ENCODE measurements at places on chromosomes 4 and X.

DNA sequence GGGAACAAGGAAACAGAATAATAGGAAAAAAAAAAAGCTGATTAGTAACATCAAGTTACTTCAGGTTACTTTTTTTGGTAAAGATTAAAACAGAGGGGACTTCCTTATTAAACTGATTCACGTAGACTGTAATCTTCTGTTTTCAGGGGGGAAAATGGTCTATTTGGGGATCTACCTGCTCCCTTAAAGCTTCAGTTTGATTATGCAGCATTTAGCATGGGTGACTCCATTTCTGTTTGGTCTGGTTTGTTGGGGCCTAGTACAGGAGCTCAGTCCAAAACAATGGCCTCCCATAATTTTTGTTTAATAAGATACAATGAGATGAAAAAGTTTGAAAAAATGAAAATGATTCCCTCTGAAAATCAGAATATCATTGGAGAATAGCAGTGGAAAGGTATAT lies 34.6 kb downstream of the TEC start:
- DNase-seq, result no peak

DNA sequence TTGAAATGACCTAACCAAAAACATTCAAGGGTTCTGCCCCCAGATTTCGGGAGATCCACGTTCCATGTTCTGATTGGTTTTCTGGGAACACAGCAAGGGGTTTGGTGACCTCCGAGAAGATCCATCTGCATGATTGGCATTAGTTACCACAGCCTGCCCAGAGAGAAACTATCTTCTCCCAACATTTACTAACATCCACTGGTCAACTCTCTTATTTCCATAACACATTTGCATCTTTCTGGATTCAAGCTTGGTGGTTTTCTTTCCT lies 15.6 kb downstream of the SHOX start:
- no peak for DNase-seq

DNA sequence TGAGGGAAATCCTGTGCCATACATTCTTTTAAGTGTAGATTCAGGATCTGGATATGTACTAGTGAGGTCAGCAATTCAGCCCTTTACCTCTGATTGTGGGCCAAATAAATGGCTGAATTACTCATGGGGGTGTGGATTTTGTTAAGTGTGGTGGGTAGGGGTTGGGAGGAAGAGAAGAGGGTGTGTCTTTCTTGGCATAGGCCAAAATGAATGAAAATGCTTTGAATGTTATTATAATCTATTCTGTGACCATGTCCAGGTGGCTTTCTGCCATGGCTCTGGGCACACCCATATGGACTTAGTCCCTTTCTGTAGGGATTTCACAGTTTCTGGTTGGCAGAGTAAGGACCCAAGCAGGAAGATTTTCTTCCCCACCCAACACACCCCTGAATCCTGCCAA lies 244.3 kb downstream of the CBR4 start:
- peak; percentile 35 for DNase-seq

GRCh38 chr4:162706051-162706450 lies 460.6 kb downstream of the NAF1 start:
- no peak for DNase-seq

GRCh38 chr4:147049946-147050345 lies 104.3 kb upstream of the TTC29 start:
- no peak for DNase-seq

- DNase-seq, result no peak
These were observed 57.6 kb downstream of the N4BP2 start for GRCh38 chr4:40114206-40114605.

DNA sequence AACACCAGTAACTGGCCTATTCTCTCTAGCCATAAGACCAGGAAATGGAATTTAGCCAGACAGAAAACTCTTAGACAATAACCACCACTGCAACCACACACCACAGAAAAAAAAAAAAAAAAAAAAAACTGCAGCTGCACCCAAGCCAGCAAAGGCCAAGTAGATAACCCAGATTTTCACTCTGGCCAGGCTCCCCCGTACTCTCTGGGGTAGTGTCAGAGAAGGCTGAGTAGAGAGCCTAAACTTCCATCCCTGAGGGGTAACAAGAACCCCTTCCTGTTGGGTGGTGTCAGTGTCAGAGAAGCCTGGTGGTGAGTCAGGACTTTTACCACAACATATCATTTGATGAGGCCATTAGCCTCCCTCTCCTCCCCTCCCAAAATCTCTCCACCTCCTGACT lies 5.6 kb upstream of the DLG3 start:
- DNase-seq, result no peak

DNA sequence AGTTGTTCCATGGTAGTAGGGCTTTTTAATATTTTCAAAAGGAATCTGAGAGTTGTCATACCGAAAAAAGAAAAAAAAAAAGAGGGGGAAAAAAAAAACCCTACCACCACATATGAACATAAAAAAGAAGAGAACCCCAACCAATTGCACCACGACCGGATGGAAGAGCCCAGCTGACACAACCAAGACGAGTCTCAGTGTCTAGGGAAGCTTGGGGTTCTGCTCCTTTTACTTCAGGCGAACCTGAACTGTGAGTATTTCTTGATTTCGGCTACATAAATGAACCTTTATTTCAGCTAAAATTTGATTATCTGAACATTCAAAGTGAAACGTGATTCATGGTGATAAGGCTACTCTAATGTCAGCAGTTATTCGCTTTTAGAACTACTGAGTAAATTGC lies at the start of gene GPR34:
Gene GPR34 (plus strand): TSS at position 139 of the 400 bp plus-strand sequence. CDS start 6,661 bp downstream, outside the sequence.
- DNase-seq, result no peak

- DNase-seq, result no peak
These were observed 29.6 kb upstream of the ANAPC4 start for GRCh38 chr4:25347473-25347872.

DNA sequence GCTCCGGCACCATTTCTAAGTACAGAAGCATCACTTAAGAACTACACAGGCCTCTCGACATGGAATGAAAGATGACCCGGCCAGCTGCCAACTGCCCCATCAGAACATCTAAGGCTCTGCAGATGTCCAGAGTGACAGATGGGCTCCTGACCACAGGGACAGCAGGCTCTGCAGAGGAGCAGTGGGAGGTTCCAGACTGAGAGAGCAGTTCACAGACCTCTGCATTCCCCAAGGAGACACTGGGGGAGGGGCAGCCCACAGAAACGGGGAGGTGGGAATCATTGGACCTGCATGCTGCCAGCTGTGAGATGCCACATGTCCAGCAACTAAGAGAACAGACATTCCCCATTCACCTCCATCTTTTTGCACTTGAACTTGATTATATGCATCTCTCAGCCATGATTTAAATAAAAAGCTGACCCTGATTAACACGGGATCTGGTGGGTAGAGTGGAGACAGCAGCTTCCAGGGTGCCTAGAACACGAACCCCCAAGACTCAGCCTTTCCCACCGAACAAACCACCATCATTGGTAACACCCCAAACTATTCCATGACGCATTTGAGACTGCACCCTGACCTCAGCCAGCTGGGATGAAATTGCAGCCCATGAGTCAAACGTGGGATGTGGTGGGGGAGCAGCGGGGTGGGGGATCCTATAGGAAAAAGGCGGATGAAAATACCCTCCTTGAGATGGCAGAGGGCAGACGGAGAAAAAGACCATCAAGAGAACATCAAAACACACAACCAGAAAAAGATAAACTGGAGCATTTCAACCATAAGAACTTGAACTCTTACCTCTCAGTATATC lies 47.2 kb downstream of the AFAP1 start:
- DNase-seq, result no peak

GRCh38 chrX:40097504-40098263 lies at the start of gene BCOR:
Gene BCOR (minus strand): TSS chrX:40097958. CDS start chrX:40077929, 20,029 bp downstream.
- peak; percentile 71 for DNase-seq

DNA sequence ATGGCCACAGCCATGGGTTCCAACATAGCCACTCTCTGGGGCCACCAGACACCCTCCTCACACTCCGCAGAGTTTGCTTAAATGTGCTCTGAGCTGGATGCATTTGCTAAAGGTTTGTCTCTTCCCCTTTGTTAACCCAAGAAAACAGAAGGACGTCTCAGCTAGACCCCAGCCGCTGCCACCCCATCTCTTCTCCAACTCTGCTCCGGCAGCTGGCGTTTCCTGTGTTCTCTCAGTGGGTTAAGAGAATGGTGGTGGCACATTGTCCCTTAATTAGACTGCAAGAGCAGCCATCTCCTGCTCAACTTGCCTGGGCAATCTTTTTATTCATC lies 43.7 kb upstream of the FAM9C start:
- DNase-seq, result no peak

DNA sequence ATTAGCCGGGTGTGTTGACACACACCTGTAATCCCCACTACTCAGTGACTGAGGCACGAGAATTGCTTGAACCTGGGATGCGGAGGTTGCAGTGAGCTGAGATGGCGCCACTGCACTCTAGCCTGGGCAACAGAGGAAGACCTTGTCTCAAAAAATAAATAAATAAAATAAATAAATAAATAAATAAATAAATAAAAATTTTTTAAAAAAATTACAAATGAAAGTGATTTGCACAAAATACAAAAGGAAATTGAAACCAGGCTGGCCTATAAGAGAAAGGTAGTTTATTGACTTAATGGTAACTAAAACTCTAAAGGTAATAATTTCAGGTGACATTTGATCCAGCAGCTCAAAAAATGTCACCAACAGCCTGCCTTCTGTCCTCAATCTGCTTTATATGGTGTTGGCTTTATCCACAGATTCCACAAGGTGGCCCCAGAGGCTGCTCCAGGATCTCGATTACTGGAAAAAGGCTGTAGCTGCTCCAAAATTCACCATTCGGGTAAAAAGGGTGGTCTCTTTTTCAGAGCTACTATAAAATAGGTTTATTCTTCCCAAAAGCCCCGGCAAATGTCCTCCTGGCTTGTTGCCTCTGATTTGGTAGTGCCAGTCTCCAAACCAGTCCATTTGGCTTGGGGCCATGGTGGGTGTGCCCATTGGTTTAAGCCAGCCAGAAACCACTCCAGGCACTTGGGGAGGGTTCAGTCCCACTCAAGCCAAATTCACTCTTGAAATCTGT lies 61.4 kb upstream of the TRIM2 start:
- peak; percentile 35 for DNase-seq

- no peak for DNase-seq
These were observed 191.9 kb downstream of the MAB21L2 start for GRCh38 chr4:150773729-150774449.

GRCh38 chrX:65601126-65601525 lies 66.3 kb upstream of the MSN start:
- DNase-seq, result no peak

DNA sequence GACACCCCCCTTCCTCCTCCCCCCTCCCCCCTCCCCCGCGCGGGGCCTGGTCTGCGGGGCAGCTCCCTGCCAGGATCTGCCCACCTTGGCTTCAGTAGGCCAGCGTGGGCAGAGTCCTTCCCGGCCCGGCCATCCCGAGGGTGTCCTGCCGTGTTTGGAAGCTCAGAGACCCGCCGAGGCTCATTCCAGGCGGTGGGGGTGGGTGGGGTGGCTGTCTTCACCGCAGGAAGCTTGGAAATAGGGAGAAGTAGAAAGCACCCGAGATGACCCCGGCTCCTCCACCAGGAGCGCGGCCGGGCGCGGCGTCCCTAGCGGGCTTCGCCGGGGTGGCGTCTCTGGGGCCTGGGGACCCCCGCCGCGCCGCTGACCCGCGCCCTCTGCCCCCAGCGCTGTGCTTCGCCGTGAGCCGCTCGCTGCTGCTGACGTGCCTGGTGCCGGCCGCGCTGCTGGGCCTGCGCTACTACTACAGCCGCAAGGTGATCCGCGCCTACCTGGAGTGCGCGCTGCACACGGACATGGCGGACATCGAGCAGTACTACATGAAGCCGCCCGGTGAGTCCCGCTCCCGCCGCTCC lies 1.6 kb downstream of the NAT8L start:
- DNase-seq, result no peak

DNA sequence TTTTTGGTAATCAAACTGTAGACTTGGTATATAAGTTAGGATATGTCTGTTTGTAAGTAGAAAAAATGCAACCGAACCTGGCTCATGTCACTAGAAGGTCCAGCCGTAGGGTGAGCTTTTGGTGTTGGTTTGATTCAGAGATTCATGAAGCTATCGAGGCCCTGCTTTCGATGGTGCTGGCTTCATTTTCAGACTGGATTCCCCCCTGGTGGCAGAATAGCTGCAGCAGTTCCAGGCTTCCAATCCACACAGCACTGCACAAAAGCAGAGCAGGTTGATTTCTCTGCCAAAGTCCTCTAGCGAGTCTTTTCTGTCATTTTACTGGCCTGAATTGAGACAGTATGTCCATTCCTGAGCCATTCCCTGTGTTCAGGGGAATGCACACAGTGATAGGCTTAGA lies 33.1 kb downstream of the PDK3 start:
- DNase-seq, result no peak

DNA sequence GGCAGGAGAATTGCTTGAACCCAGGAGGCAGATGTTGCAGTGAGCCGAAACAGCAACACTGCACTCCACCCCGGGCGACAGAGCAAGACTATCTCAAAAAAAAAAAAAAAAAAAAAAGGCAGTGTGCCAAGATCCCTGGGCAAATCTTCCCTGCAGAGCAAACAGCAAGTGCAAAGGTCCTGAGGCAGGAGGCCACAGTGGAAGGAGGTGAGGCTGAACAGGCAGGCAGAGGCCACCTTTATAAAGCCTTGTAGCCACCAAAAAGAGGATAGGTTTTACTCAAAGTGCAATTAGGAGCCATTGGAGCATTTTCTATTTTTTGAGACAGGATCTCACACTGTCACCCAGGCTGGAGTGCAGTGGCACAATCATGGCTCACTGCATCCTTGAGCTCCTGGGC lies 45.1 kb upstream of the TLR2 start:
- no peak for DNase-seq

DNA sequence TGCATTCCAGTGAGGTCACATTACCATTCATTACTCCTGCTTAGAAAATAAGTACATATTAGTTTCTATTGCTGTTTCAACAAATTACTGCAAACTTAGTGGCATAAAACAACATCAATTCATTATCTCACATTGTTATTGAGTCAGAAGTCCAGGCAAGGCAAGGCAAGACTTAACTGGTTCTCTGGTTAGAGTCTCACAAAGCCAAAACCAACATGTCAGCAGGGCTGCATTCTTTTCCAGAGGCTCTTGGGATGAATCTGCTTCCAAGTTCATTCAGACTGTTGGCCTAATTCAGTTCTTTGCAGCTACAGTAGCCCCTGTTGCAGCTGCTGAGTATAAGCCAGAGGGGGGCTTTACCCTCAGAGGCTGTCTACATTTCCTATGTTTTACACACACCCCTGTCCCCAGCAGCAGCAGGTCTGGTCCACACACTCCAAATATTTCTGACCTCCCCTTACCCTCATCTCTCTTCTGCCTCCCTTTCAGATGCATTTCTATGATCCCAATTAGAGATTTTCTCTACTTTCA lies 892.1 kb upstream of the EPHA5 start:
- DNase-seq, result no peak

DNA sequence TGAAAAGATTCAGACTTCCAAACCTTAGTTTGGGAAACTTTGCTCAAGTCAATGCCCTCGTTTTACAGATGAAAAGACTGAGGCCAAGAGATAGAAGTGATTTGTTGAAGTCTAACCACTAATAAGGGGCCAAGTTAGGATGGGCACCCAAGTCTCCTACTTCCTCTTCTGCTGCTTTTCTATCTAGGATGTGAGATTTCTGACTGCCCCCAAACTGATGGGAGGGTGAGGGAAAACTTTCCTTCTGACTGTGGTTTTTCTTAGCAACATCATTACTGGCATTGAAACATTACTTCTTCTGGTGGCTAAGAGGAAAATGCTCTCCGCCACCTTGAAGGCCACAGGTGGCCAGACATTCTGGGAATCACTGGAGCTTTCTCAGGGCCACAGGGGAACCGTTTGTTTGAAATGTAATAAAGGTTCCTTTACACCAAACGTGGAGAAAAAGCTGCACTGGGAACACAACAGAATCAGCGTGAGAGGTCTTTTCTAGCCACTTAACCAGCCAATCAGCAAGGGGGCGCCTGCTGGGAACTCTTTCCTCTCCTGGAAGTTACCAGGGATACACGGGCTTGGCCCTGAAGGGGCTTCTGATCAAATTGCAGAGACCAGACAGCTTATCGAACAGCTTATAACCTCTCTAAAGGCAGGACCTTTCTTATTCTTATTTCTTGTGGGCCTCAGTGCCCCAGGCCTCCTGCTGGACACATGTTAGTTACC lies 115.9 kb upstream of the TEX13D start:
- DNase-seq, result no peak

Data from gastrocnemius medialis (tissue), 4 donors.